CD4-positive, alpha-beta T cell treated with Interleukin-4 for 4 hours (primary cell): ENCODE measurements at places on chromosomes 6 and 20.

DNA sequence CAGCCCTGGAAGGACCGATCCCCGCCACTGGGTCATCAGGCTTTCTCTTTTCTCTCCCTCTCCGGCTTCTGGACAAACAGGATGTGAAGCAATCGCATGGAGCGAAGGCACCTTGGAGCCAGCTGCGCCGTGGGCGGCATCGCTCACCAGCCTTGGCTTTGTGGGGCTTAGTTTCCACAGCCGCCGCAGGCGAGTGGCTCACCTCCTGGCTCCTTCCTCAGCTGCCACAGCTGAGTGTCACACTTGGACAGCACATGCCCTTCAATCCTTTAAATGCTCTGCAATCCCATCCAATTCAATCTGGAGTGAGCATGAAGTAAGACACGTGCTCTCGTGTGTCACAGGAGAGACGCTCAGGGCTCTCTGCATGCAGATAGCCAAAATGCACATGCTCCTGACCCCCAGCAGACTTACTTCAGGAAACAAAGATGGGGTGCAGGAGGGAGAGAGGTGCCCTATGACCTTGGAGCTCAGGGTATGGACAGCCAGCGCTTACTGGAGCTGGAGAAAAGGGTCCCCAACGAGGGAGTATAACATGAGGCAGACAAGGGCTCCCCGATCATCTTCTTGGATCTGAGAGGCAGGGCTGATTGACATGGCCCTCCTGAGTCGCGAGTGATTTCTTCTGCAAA, 70.9 kb downstream of the BMP7 start:
- DNase-seq = no peak

- DNase-seq = no peak
Observed at GRCh38 chr6:47096211-47096895, 54.2 kb upstream of the ADGRF1 start.

- DNase-seq = no peak
Observed at GRCh38 chr20:44068316-44069201, 118.4 kb downstream of the JPH2 start.

DNA sequence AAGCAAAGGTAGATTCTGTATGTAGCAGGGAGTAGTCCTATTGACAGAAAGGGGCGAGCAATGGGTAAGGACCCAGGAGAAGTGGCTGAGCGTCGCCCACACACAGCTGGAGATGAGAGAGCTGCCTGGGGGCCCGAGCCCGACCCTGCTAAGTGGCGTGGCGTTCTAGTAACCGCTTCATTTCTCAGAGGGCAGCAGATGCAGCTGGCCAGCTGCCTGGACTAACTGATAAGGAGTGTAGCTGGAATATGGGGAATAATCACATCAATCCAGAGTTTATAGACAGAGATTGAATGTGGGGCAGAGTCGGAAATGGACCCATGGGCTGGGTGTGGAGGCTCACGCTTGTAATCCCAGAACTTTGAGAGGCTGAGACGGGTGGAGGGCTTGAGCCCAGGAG, 64.4 kb downstream of the EZR start:
- no peak for DNase-seq

DNA sequence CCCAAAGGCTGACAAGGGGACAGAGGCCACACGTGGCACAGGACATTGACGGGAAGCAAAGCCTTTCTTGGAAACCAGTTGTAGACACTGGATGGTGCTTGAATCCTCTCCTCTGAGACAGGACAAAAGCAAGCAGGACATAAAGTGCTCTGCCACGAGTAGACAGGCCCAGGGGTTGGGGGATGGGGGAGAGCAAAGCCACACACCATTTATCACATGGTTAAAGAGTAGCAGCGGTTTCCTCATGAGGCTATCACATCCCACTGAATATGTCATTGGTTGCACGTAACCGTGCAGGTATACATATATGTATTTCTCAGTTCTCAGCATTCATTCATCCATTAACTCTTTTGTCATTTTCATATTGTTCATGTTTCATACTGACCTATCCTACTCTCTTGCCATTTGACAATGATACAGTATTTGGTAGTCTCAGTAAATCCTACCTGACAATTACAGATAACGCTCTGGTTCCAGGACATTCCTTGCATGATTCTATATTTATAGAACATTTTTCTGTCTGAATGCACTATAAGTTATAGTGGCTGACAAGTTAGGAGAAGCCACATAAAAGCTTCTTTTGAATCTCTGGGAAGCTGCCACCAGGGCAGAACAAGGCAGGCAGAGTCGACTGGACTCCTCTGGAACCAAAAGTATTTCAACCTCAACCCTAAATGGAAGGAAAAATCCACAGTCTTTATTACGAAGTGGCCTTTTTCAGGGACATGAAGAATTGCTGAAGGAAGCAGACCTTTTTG, 23.5 kb downstream of the METTL24 start:
- no peak for DNase-seq

- DNase-seq = no peak
Observed at GRCh38 chr6:2931055-2931454, 27.9 kb upstream of the SERPINB9 start.

DNA sequence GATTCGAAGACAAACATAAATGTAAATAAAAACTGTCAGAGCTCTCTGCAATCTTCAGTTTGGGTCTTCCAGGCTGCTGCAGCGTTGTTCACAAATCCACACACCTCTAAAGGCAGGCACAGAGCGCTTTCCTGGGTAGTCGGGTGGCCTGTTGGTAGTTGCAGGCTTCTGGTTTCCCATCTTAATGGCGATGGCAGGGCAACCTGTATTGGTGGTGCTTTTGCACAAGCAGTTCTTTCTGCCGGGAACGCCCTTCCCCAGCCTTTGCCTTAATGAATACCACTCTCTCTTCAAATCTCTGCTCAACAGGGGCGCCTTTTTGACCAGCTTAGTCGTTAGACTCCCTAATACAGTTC, 723 bp upstream of the IFT52 start:
- DNase-seq = no peak

DNA sequence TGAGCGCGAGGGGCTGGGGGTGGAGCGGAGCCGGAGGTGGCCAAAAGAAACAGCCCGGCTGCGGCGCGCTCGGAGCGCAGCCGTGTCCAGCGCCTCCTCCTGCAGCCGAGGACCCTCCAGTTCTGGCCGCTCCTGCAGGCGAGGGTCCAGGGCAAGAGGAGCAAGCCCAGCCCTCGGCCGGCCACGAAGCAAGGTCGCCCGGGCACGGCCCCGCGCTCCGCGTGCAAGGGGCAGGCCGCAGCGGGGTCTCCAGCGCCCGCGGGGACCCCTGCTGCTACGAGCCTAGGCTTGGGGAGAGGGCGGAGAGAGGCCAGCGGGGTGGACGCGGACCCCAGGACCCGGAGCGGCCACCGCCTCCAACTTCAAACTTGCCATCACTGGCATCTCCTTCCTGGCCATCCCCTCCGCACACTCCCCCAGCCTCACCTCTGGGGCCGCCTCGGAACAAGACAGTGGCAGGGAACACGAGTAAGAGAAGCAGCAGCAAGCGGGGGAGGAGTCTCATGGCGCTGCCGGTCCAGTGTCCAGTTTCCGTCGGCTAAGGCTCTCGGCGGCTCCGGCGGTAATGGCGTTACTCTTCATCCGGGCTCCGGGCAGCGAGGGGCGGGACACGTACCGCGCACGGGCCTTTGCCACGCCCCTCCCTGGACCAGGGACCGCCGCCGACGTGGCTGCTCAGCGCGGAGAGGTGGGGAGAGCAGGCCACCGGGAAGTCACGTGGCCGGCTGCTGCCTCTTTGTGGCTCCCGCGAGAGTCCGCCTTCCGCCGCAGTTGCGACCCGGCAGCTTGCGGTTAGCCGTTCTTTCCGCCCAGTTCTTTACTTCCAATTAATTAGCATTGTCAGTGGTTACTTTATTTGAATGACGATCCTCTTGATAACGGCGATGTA, at the start of gene SSR1:
SSR1 (minus strand) TSS at position 584 of the 889 bp plus-strand sequence; CDS start at position 505, 79 bp downstream.
- peak; percentile 93 for DNase-seq

DNA sequence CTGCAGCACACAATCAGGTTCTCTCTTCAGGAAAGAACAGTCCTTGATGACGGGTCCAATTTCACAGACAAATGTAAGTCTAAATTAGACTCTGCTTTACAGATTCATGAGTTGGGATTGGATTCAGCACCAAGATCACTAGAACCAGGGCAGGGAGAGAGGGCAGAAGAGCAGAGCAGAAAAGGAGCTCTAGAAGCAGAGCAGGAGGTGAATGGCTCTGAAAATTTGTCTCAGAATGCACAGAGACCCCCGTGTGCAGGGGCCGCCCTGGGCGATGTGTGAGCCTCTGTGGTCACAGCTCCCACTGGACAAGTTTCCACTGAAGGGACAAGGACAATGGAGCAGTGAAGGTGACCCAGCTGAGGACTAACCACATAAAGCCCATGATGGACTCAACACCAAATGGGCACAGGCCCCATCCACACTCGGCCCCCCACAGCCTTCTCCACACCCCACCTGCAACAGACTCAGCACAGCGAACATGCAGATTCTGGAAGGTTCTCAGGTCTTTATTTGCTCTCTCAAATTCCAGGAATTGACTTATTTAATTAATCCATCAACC, 3.5 kb downstream of the HLA-B start:
- no peak for DNase-seq

GRCh38 chr20:17882065-17882833, 86.3 kb downstream of the SNX5 start:
- no peak for DNase-seq
